ENCODE measurements at places on chromosomes 5 and 9. TPM values are rescaled to one million over a fixed set of nuclear protein-coding genes. Genes with fewer than 3 reads are reported as not detected.

The IL9 gene
- total RNA-seq = not detected

GRCh38 chr5:107524111-107524510 is 146.6 kb downstream of the EFNA5 start:
- peaks cover 4% of the 10 kb centered on the region for H3K4me1 ChIP-seq
- no peak overlapping the region for H3K27ac ChIP-seq
- H3K36me3 ChIP-seq = no peaks in the 10 kb centered on the region

- DNase-seq = no peak
- no peaks in the 10 kb centered on the region for H3K4me1 ChIP-seq
- no peaks in the 10 kb centered on the region for H3K36me3 ChIP-seq
- H3K27me3 ChIP-seq = no peaks in the 10 kb centered on the region
Observed at GRCh38 chr5:1926471-1927341, 44.0 kb upstream of the IRX4 start.

The MEGF9 gene
- 21.5 TPM for total RNA-seq

DNA sequence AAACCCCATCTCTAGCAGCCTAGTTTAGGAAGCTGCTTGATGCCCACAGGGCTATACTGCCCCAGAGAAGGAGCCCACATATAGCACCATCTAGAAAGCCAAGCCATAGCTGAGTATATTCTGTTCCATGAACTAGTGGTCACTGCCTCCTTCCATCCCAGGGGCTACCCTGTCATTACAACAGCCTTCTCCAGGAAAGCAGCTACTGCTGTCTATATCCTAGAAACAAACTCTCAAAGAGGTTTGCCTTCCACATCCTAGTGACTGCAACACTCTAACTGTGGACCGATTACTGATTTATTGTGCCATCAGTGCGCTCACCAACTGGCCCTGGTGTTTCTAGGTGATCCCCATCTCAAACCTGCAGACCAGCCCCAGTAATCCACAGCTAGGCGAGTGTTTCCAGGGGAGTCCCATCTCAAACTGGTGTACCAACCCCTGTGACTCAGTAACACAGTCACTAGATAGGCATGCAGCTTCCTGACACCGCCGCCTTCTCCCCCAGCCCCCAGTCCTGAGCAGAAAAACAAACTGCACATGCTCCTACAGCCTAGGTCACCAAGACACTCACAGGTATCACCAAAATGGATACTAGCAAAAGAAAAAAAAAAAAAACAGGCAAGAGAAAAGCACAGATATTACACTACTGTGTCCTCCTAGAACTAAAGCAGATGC is 14.8 kb downstream of the SPTLC1 start:
- H3K4me1 ChIP-seq = no peaks in the 10 kb centered on the region
- H3K4me3 ChIP-seq = no peak overlapping the region
- H3K27me3 ChIP-seq = no peaks in the 10 kb centered on the region
- H3K27ac ChIP-seq = no peak overlapping the region
- peaks cover 3% of the 10 kb centered on the region for H3K36me3 ChIP-seq
- DNase-seq = no peak

The YIPF5 gene
- 40.4 TPM for total RNA-seq

Data from aorta (tissue), 5 donors.